ENCODE measurements at places on chromosomes 2 and 18. TPM values are rescaled to one million over a fixed set of nuclear protein-coding genes. Genes with fewer than 3 reads are reported as not detected.
A peak's percentile ranks its signal among the peaks of the same experiment; 100 is the strongest.

The POTEI gene
- total RNA-seq: not detected

The ALKAL2 gene
- total RNA-seq: 1.1 TPM

- peaks cover 27% of the 10 kb centered on the region for H3K4me1 ChIP-seq
- H3K27ac ChIP-seq: no peak overlapping the region
- peak overlapping the region; percentile 59 for H3K4me3 ChIP-seq
- DNase-seq: no peak
These were observed 55.7 kb downstream of the RTP5 start for GRCh38 chr2:241925277-241925676.

The CDH19 gene
- not detected for total RNA-seq

DNA sequence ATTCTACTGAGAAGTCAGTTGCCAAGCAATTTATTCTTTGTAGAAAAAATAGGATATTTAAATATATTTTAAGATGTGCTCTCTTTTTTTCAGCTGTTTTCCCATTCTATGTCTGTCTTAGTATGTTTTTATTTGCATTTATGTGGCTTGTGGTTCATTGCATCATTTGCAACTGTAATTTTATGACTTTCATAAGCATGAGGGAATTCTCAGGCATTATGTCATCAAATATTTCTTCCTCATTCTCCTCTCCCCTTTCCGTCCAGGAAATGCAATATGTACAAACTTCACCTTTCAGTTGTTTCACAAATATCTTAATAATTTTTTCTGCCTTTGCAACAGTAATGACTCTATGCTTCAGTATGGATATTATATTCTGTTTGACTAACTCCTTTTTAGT, 560.2 kb upstream of the LRATD1 start:
- no peaks in the 10 kb centered on the region for H3K27me3 ChIP-seq
- no peaks in the 10 kb centered on the region for H3K36me3 ChIP-seq
- no peaks in the 10 kb centered on the region for H3K4me1 ChIP-seq
- no peak overlapping the region for H3K27ac ChIP-seq

GRCh38 chr2:64635976-64636911, 17.5 kb downstream of the SERTAD2 start:
- no peak for DNase-seq
- H3K27me3 ChIP-seq: no peaks in the 10 kb centered on the region
- H3K4me1 ChIP-seq: peaks cover 40% of the 10 kb centered on the region

DNA sequence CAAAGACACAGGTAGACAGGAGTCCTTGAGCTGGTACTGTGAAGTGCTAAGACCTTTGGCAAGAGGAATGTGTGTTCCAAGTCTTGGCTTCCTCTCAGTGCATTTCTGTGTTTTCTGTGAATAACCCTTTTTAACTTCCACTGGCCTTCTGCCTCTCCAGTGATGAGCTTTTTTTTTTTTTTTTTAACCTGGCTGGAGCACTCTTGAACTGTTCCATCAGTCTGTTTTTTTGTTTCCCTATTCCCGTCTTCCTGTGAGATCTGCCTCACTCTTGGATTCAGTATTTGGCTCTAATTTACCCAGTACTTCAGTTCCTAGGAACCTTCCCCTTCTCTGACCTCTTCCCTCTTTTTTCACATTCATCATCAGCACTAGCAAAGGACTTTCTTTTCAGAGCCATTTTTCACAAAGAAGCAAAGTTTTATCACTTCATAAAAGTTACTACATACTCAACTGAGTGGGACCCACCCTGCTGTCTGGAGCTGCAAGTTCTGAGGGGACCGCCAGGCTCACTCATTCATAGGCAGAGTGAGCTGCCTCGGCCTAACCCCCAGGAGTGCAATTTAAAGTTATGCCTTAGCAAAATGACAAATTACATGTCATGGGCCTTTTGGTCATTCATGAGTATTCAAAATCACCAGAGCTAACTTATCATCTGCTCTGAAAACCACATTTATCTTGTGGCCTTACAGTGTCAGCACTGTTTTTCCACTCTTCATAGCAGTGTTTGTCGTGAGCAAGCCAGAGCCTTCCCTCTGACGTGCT, 126.9 kb upstream of the DAPL1 start:
- no peak overlapping the region for H3K4me3 ChIP-seq
- no peaks in the 10 kb centered on the region for H3K27me3 ChIP-seq
- H3K36me3 ChIP-seq: no peaks in the 10 kb centered on the region
- no peaks in the 10 kb centered on the region for H3K4me1 ChIP-seq

GRCh38 chr2:28687171-28687570, 64.5 kb upstream of the PPP1CB start:
- H3K4me3 ChIP-seq: no peak overlapping the region
- peaks cover 49% of the 10 kb centered on the region for H3K4me1 ChIP-seq
- no peaks in the 10 kb centered on the region for H3K36me3 ChIP-seq
- DNase-seq: no peak
- peak overlapping the region; percentile 99 for H3K27ac ChIP-seq

DNA sequence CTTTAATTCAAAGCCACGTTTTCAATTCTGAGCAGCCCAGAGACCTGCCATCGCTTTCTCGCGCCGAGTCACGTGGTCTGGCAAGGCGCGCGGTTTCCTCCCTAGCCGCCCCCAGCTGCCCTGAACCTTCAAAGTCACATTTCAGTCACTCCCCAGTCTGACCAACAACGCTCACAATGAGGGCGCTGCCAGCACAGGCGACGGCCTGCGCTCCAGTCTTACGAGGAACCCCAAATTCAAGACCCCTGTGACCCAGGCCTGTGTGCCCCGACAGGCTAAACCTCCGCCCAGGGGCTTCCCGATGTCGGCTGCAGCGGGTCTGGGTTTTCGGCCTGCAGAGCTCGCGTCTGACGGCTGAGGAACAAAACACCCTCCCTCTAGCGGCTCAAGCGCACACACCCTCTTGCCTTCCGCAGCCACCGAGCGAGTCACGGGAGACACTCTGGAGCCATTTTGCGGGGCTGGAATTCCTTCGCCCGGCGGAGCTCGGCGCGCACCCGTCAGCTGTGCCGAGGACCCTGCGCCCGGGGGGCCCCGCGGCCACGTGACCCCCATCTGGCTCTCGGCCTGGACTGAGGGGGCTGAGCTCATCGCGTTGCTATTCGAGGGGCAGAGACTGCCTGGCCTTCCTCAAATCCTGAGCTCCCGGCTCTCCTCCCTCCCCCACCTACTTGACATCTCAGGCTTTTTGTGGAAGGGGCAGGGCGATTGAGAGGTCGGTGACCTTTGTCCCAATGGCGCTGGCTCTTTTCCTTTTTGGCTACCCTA, 69.9 kb upstream of the ITGB6 start:
- peak; percentile 75 for DNase-seq
- peak overlapping the region; percentile 80 for H3K4me3 ChIP-seq
- H3K4me1 ChIP-seq: peaks cover 31% of the 10 kb centered on the region
- H3K27me3 ChIP-seq: no peaks in the 10 kb centered on the region
- peak overlapping the region; percentile 31 for H3K27ac ChIP-seq

The CFAP53 gene
- total RNA-seq: 0.92 TPM

All from natural killer cell treated with Interleukin-12 subunit alpha and Interleukin-12 subunit beta and Interleukin-15 and Interleukin-18, amount 100 ng/mL, for 72 hours (primary cell).